ENCODE measurements at places on chromosomes 4 and X. TPM values are rescaled to one million over a fixed set of nuclear protein-coding genes. Genes with fewer than 3 reads are reported as not detected.

The HMX1 gene
- not detected for total RNA-seq

DNA sequence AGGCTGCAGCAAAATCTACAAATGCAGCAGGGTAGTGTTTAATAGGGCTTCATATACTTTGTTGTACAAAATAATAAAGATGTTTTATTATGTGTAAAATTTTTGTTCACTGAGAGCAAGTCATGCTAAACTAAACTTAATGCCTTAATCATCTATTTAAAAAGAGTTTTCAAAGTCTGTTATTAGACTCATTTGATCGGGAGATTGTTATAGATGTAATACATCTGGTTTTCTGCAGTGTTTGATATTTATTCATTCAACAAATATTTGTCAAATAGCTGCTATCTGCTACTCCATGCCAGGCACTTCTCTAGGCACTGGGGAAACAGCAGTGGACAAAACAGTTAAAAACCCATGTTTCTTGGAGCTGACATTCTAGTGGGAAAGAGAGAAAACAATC is 233.6 kb downstream of the FMR1NB start:
- no peak for DNase-seq

- DNase-seq, result no peak
Observed at GRCh38 chrX:32532262-32532661, 679.1 kb downstream of the DMD start.

The CACNA1F gene
- total RNA-seq, result not detected
